ENCODE measurements at places on chromosomes 5 and 9.
A peak's percentile ranks its signal among the peaks of the same experiment; 100 is the strongest.

DNA sequence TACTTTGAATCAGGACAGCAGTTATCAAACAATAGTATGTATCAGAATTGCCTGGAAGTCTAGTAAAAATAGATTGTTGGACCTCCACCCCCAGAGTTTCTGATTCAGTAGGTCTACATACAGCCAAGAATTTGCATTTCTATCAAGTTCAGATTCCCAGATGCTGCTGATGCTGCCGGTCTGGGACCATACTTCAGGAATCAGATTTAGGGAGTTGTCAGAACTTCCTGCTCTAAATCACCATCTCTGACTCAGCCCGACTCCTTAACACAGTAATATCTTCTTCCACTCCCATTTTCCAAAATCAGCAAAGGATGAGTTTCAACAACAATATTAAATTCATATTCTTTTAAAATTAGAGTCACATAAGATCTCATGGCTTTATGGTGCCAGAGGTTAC lies 227.2 kb upstream of the TMEM161B start:
- DNase-seq: no peak
- no peak overlapping the region for H3K4me3 ChIP-seq
- H3K36me3 ChIP-seq: no peaks in the 10 kb centered on the region
- no peaks in the 10 kb centered on the region for H3K4me1 ChIP-seq
- no peak overlapping the region for H3K27ac ChIP-seq
- peaks cover 12% of the 10 kb centered on the region for H3K27me3 ChIP-seq

GRCh38 chr9:4793459-4794395 lies 983 bp downstream of the RCL1 start:
- H3K4me1 ChIP-seq: peaks cover 66% of the 10 kb centered on the region
- H3K36me3 ChIP-seq: peaks cover 14% of the 10 kb centered on the region
- peak overlapping the region; percentile 96 for H3K4me3 ChIP-seq
- peak overlapping the region; percentile 52 for H3K27ac ChIP-seq
- H3K27me3 ChIP-seq: no peaks in the 10 kb centered on the region
- DNase-seq: no peak

GRCh38 chr9:16154521-16155078 lies 601.8 kb downstream of the CCDC171 start:
- H3K27me3 ChIP-seq: peaks cover 5% of the 10 kb centered on the region
- H3K27ac ChIP-seq: no peak overlapping the region
- H3K36me3 ChIP-seq: no peaks in the 10 kb centered on the region

GRCh38 chr9:119963798-119964372 lies 594.6 kb upstream of the BRINP1 start:
- H3K4me3 ChIP-seq: no peak overlapping the region
- no peaks in the 10 kb centered on the region for H3K4me1 ChIP-seq
- H3K27ac ChIP-seq: no peak overlapping the region
- H3K36me3 ChIP-seq: no peaks in the 10 kb centered on the region
- no peak for DNase-seq

All from activated T-helper 1 cell treated with anti-CD3 and anti-CD28 coated beads, Interleukin-12 subunit alpha, Interleukin-12 subunit beta, Interleukin-2, Interleukin-4 antibody, amounts not matched to agents 30 ng/mL and 10 ng/mL and 1 ng/mL, durations not matched to agents 14 hours and 24 hours and 36 hours (primary cell).